ENCODE measurements at places on chromosomes 6 and 20.

DNA sequence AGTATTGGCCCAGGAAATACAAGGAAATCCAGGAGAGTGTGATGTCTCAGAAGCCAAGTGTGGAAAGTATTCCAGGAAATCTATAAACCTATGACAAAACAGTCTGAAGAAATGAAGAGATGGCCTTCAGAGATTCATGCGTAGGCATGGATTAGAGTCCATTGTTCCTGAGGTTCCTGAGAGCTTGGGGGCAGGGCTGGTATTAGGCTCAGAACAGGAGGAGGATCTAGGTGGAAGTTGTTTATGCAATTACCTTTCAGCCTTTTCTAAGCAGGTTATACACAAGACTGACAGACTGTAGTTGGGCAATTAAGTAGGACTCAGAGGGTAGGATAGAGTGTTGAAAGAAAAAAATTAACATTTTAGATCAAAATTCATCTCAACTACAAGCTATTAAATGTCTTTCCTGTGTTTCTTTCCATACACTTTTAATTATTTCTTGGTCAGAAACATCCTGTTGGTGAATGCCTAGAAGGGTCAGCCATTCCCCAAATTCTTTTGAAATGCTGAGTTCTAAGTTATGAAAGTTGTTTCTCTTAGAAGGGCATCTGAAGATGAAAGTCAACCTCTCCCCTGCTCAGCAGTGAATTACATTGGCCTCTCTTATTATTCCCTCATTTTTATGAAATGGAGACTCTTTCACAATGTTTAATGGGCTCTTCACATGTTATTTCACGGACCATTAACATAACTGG, 201.2 kb upstream of the MYLIP start:
- DNase-seq = no peak

GRCh38 chr20:1310071-1310470, 18.9 kb downstream of the SDCBP2 start:
- DNase-seq = no peak

DNA sequence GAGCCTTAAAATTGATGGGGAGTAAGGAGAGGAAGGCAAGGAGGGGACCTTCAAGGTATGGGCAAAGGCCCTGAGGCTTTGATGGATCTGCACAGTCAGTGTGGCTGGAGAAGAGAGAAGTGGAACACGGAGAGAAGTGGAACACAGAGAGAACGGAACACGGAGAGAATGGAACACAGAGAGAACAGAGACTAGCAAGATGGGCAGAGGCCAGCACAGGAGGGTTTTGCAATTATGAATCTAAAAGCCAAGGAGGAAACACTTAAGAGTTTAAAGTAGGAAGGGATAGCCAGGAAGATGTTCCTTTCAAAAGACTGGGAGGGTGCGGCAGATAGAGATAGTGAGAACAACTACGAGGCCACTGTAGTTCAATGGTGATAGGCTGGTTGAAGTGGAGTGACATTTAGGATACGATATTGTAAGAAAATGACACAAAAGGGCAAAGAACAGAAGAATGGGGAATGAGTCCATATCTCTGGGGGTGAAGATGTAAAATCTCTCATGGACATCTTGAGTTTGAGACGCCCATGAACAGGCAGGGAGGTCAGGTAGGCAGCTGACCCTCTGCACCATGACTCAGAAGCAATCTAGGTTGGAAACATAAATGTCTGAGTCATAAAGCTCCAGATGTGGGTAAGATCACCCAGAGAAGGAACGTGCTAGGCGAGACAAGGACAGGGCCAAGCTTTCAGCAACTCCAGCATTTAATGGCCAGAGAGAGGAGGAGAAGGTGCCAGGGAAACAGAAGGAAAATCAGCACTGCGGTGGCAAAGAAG, 25.4 kb downstream of the ZMYND8 start:
- no peak for DNase-seq

DNA sequence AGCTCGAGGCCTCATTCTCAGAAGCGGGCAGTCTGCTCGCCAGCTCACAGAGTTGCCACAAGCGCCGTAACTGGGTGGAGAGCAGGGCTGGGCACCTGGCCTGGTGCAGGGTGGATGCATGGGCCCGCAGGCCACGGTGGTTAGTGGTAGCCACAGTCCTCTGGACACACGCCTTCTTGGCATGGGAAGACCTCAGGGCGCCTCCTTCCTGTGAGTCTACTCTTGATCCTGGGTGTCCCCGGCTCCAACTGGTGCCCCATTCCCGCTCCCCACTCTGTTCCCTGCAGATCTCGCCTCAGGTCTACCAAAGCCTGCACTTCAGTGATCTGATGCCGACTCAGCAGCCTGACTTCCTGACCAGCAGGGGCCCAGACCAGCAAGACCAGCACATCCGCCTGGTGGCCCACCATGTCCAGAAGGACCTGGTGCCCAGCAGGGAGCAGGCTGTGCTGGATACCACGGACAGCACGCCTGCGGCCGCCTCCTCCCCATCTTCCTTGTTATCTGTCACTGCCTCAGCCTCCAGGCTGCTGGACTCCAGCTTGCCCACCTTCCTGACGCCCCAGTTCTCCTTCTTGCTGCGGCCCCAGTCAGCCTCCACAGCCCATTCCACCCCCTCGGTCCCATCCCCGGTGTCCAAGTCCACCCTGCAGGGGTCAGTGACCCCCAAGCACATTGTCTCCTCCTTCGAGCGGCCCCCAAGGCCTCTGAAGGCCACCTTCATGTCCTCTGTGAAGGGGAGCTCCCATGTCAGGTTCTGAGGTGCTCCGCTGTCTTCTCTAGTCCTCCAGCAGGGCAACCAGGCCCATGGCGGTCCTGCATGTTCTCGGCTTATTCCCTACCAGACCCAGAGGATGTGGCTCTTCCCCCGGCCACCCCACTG, 43.1 kb downstream of the SUN5 start:
- DNase-seq = no peak

DNA sequence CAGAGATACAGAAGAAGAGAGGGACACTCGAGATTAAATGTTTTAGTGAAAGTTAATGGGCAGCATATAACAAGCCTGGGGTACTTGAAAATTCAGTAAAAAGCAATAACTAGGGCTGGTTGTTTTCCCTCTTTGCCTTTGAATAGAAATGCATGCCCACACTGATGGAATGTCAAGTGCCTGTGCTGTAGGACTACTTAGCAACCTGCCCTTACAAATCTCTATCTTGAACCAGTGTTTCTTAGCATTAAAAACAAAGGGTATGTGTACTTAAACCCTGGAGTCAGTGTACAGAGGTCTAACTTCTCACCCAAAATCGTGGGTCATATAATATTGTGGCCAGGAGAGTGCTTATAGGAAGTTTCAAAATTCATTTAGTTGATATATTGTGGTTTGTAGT, 37.1 kb downstream of the RNF144B start:
- DNase-seq = no peak

DNA sequence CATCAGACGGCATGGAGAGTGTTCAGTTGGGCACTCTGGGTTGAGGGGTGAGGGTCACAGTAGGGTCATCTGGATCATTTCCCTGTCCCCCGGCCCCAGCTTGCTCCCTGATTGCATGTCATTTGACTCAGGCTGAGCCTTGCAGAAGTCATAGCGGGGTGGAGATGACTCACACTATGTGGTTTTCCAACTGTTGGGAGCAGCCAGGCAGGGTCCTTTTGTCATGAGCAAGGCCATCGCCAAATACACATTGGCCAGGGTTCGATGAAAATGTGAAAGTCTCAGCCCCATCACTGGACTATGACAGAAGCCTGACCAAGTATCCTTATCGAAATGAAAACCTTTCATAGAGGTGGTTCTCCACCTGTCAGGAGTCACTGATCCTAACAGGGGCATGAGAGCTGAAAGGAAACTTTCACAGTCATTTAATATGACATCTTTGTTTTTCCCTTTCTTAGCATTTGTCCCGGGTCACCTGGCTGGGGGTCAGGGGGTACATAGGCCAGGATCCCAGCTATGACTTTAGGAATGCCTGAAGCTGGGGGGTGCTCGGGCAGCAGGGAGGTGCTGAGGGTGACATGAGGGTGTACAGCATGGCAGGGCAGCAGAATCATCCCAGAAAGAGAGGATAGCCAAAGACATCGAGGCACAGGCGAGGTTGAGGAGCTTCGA, 70.2 kb upstream of the CD93 start:
- DNase-seq = no peak

DNA sequence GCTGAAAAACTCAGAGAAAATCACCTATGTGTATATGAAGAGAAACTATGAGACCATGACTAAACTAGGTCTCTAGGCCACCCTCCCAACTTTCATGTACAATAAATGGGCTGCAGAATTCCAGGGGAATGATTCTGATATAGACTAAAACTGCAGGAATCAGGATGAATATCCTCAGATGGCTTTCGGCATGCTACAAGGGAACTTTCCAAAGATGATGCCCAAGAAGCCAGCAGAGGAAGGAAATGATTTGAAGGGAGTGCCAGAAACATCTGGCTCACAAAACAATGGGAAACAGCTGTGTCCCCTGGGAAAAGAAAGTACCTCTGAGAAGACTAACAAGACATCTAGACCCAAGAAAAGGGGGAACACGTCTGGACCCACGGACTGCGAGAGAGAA, 41.1 kb downstream of the PLN start:
- DNase-seq = no peak

- DNase-seq = no peak
Observed at GRCh38 chr20:57075603-57076002, 190.8 kb downstream of the BMP7 start.

DNA sequence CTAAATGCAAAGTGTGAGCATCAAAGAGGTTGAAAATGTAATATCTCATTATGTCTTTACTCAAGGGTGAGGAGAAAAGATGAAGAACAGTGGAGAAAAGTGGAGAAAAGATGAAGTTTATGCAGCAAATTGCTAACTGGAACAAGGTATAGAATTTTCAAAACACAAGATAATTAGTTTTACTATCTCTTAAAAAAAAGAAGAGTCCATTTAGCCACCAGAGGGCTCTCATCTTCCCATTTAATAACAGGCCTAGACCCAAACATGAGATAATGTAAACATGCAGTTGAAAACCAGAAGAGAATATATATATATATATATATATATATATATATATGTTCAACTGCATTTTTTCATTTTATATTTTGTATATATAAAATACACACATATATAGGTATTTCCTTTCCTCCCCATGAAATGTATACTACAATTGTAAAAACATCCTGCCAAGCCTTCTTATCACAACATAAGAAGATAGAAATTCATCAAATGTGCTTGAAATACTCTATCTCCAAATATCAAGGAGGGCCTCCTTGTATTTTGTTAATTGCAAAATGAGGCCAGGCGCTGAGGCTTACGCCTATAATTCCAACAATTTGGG, 78.4 kb downstream of the ADTRP start:
- no peak for DNase-seq

DNA sequence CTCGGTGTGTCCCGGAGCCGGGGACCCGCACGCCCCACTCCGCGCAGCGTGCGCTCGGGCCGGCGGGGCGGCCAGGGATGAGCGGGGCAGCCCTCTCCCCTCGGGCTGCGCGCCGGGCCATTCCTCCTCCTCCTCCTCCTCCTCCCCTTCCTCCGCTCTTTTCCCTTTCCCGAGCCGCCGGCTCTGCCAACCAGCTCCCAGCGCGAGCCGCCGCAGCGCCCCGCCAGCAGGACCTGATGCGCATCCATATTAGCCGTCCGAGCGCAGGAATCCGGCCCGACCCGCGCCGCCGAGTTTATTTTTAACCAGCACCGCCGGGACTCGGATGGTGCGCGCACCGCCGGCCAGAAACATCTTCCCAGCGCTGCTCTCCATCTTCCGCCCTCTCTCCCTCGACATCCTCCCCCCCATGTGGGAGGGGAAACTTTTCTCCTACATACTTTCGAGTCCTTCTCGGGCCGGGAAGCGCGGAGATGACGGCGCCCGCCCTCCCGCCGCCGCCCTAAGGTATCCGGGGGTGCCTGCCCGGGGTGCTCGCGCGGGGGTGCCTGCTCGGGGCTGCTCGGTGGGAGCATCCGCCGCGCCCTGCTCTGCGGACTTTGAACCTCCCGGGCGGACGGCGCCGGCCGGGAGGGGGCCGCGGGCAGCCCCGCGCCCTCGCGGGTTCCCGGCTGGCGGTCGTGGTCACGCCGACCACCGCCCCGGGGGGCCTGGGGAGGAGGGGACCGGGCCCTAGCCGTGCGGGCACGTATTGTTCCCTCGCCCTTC, 619 bp downstream of the RREB1 start:
- DNase-seq = no peak

- no peak for DNase-seq
Observed at GRCh38 chr6:91659891-91660290, 1073.0 kb upstream of the MAP3K7 start.

- no peak for DNase-seq
Observed at GRCh38 chr6:113960795-113961194, 10.2 kb downstream of the HDAC2 start.

DNA sequence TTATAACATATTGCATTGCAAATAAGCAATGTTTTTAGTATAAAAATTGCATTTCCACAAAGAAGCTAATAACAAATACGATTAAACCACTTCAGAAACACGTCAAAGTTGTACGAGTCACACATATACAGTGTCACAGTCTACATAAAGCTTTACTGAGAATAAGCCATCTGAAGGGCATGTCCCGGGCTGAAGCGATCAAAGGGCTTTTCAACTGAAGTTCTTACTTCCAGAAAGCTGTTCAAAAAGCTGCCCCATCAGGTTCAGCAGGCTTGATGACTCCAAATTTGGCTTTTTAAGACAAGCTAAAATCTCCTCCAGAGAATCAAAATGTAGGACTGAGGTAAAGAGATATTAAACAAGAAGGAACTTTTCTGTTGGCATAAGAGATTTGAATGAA, 37.5 kb upstream of the HAO1 start:
- DNase-seq = no peak

DNA sequence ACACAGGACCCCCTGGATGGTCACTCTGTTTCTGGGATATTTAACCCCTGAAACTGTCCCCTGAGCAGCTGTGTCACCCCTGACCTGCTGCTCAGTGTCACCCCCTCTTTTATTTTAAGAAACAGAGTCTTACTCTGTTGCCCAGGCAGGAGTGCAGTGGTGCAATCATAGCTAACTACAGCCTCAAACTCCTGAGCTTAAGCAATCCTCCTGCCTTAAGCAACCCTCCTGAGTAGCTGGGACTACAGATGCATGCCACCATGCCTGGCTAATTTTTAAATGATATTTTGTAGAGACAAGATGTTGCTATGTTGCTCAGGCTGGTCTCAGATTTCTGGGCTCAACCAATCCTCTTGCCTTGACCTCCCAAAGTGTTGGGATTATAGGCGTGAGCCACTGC, 21.5 kb upstream of the GTSF1L start:
- DNase-seq = no peak

DNA sequence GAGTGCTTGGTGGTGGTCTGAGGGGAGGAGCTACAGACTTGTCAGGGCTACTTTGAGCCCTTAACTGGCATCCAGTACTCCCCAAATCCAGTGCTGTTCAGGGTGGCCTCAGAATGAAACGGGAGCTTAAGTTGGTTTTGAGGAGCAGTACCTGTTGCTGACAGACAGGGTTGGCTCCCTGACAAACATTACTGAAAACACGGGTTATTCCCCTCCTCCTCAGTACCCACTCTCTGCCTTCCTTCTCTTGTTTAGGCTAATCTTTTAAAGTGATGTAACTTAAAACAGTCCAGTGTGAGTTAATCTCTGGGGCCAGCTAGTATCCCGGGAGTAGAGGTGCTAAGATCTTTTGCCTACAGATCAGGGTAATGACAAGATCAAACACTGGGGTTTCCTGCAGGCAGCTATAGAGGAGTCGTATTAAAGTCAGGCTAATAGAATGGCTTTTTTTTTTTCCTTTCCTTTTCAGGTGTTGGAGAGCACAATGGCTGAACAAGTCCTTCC, 3.7 kb downstream of the TNFAIP3 start:
- DNase-seq = no peak
